ENCODE measurements at places on chromosomes 11 and 22. TPM values are rescaled to one million over a fixed set of nuclear protein-coding genes. Genes with fewer than 3 reads are reported as not detected.

Gene PATE4
- total RNA-seq: not detected

Gene CBLIF
- total RNA-seq: not detected

Gene OR2AT4
- not detected for total RNA-seq

Gene CNGA4
- 0.03 TPM for total RNA-seq

Gene TMEM191C
- 0.66 TPM for total RNA-seq

Gene TTC17
- total RNA-seq: 27.9 TPM

Gene GSTT2B
- total RNA-seq: 0.15 TPM

Gene MOB2
- 45.1 TPM for total RNA-seq
